Brain pericyte (primary cell): ENCODE measurements at places on chromosomes 13 and 19.

DNA sequence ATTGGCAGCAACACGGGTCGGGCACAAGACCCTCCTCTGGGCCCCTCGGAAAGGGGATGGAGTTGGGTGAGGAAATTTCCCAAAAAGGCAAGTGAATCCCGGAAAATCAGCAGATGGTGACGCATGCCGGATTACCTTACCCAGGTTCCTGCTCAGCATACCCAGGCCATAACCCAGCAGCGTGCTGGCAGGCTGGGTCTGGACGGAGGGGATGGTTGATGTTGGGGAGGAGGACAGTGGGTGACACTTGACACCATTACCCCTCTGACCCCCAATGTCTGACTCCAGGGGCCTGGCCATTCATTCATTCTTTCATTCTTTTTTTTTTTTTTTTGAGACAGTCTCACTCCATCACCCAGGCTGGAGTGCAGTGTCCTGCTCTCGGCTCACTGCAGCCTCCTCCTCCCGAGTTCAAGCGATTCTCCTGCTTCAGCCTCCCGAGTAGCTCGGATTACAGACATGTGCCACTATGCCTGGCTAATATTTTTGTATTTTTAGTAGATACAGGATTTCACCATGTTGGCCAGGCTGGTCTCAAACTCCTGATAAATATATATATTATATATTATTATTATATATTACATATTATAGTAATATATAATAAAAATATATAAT lies 799 bp downstream of the PVR start:
- no peak for DNase-seq

DNA sequence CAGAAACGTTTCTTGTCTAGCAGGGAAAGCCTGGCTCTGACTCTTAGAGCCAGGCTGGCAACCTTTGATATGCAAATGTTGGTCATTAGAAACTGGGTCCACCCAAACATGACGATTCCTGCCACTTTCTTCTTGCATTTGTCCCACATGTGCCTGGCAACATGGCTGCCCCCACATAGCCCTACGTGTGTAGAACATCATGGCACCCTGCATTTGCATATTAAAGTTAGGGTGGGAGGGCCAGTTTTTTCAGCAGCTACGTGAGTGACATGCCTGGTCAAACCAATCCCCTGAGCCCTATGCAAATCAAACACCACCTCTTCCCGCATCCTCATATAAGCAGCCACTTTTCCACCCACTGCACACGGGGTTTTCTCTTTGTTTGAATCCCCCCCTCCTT lies 95.0 kb downstream of the LIG4 start:
- no peak for DNase-seq

GRCh38 chr13:27104606-27105005 lies 67.0 kb downstream of the USP12 start:
- DNase-seq = no peak

DNA sequence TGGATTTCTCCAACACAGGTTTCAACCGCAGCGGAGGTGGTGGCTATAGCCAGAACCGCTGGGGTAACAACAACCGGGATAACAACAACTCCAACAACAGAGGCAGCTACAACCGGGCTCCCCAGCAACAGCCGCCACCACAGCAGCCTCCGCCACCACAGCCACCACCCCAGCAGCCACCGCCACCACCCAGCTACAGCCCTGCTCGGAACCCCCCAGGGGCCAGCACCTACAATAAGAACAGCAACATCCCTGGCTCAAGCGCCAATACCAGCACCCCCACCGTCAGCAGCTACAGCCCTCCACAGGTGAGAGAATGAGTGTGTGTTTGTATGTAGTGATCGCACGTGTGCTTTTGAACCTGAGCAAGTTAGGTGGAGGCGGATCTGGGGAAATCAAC lies 6.0 kb upstream of the CCDC97 start:
- DNase-seq = no peak

GRCh38 chr19:13840305-13841085 lies 36.4 kb upstream of the NANOS3 start:
- DNase-seq = no peak

DNA sequence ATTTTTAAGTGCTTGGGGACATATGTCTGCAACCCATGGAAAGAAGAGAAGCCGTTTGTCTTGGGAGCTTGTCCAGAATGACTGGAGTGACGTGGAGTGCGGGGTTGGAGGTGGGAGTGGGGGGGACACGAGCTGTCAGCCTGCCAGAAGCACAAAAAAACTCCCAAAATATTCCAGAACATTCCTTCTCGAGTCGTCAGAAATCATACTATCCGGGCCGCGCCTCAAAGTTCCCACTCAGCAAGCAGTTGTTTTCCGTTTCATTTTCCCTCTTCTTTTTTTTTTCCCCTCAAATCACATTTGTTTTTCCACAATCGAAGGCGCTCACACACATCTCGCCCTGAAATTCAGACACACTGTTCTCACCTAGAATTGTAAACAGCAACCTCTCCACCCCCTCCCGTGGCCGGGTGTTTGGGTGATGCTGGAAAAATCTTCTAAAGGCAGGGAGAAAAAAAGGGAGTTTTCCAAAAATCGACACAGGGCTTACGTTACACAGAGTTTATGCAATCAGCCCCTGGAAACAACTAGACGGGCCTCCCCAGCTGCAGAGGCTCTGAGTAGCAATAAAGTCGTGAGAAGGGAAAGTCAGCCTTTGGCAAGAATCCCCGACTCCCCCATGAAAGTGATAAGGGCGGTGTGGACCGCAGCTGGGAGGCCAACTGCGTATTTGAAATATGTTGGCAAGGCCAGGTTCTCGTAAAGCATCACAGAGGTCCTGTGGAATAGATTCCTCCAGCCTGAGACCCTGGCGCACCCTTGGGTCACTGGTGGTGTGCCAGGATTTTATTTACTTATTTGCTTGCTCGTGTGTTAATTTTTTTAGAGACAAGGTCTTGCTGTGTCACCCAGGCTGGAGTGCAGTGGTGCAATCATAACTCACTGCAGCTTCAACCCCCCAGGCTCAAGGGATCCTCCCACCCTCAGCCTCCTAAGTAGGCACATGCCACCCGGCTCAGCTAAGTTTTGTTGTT lies 31.2 kb upstream of the KLF2 start:
- peak; percentile 46 for DNase-seq

- DNase-seq = no peak
These were observed 216.8 kb downstream of the DIAPH3 start for GRCh38 chr13:59946944-59947343.

DNA sequence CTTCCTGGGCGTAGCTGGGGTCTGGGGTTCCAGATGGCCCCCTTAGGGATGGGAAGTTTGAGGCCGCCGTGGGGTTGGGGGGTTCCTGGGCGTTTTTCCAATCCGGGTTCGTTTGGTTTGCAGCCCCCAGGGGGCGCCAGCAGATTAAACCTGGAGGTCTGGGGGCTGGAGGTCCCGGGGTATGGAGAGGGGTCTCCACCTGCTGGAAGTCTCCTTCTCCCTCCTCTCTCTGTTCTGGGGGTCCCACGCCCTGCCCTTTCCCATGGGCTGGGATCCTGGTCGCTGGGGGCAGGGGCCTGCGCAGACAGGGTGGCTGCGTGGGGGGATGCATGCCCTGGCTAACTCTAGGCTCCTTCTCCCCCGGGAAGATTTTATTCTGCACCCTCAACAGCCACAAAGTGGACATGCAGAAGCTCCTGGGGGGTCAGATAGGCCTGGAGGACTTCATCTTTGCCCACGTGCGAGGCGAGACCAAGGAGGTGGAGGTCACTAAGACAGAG lies 899 bp downstream of the GIPC3 start:
- DNase-seq = no peak

DNA sequence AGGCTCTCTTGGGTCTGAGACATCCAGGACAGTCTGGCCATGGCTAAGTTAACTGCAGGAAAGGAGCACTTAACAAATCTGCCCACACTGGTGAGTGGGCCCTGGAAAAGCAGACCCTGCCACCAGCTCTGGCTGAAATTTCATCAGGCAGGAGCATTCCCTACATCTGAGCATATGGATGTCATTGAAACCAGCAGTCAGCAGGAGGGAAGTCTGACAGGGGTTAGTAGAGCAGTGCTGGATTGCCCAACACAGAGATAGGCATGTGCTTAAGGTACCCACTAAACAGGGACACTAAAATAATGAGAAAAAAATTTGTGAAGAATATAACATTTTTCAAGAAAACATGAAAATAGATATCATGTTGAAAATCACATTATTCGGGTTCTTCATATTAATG lies 13.6 kb upstream of the ACOD1 start:
- no peak for DNase-seq

GRCh38 chr19:8041531-8041931 lies 11.0 kb upstream of the CCL25 start:
- no peak for DNase-seq
